Left cardiac atrium (tissue), 4 donors: ENCODE measurements at places on chromosomes 6 and 20. TPM values are rescaled to one million over a fixed set of nuclear protein-coding genes. Genes with fewer than 3 reads are reported as not detected.

GRCh38 chr20:16535277-16535676 lies 38.0 kb downstream of the KIF16B start:
- DNase-seq, result no peak

Gene BTN1A1
- not detected for total RNA-seq

DNA sequence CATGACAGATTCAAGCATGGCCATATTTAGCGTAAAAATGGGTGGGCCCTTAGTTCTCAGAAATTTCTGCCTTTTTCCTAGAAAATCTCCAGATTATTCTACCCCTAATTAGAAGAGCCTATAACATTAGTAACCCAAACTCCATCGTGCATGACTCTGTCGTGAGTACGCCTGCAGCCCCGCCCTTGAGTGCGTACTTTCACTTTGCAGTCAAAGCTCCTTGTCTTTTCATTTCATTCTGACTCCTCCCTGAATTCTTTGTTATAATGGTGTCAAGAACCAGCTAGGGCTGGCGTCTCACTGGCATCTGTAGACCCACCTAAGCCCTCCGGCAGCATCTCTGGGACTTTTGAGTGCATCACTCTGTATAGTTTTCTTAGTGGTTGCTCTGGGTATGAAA lies 61.7 kb upstream of the NOX3 start:
- DNase-seq, result no peak

DNA sequence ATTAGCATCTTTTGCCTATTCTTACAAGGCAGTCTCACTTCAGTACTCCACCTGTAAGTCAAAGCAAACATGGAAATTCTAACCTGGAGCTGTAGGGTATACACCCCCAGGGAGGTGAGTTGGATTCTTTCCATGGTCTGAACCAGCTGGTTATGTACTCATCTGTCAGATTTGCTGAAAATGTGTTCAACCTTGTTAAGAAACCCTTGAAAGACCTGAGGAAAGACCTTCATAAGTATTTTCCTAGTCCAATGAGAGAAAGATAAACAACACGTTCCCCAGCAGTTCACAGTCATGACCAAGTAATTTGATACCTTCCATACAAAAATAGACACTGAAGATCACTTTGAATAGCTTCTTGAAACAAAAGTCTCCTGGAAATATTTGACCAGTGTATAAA lies 42.5 kb downstream of the ID4 start:
- no peak for DNase-seq

DNA sequence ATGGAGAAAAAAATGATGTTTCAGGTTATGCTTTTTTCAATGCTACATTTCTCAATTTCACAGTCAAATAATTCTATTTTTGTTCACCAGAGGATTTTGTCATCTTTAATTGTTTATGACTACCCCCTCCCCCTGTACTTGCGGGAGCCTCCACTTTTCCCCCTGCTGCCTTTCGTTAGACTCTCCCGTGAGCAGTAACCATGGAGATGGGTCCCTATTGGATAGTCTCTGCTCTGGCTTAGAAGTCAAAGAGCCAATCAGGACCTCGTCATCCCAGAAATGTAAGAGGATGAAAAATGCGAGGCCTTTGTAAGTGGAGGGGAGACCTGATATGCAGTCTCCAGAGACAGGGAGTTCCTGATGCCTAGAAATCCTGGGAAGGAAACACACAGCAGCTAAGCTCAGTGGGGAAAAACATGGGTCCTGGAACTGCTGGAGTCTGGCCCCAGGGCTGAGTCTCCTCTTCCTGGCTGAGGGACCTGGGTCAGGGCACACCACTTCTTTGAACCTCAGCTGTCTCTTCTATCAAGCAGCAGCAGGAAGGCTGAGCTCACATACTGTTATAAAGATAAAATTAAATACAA lies 298.7 kb downstream of the TSHZ2 start:
- no peak for DNase-seq

Gene NMBR
- not detected for total RNA-seq

DNA sequence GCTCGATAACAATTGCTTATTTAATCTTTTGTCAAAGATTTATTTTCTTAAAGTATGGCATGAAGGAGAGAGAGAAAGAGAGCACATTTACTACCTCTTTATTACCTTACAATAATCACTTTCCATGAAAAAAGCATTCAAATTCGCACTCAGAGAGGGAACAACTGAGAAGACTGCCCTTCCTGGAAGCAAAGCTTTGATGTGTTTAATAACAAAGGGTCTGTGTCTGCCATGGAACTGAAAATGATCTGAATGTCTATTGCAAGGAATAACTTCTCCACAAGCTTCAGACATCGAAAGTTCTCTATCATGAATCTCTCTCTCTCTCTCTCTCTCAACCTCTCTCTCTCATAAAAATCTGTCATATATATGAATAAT lies 308.9 kb downstream of the HDGFL1 start:
- DNase-seq, result no peak

DNA sequence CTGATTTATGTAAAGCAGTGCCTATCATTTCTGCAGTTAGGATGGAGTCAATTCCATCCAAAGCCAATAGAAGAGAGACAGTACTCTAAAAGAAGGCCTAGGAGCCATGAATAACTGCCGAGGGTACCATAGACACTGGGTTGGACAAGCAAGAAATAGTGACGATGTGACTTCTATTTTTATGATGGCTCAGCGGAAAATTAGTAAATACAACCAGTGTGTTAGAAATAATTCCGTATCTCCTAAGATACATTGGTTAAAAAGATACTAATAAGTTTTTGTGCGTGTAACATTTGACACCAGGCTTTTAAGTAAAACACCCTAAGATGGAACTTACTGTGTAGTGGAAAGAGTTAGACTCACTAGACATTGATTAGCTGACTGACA lies 45.6 kb upstream of the MOXD1 start:
- no peak for DNase-seq

Gene STMND1
- not detected for total RNA-seq

GRCh38 chr6:2766767-2767656 lies 1.8 kb downstream of the WRNIP1 start:
- no peak for DNase-seq

DNA sequence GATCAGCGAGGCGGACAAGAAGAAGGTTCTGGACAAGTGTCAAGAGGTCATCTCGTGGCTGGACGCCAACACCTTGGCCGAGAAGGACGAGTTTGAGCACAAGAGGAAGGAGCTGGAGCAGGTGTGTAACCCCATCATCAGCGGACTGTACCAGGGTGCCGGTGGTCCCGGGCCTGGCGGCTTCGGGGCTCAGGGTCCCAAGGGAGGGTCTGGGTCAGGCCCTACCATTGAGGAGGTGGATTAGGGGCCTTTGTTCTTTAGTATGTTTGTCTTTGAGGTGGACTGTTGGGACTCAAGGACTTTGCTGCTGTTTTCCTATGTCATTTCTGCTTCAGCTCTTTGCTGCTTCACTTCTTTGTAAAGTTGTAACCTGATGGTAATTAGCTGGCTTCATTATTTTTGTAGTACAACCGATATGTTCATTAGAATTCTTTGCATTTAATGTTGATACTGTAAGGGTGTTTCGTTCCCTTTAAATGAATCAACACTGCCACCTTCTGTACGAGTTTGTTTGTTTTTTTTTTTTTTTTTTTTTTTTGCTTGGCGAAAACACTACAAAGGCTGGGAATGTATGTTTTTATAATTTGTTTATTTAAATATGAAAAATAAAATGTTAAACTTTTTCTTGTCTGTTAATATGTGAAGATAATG lies 2.2 kb downstream of the HSPA1B start:
- DNase-seq, result no peak

Gene PDRG1
- 8.8 TPM for total RNA-seq

Gene RAB32
- 12.5 TPM for total RNA-seq

- no peak for DNase-seq
Observed at GRCh38 chr6:142624978-142625715, 319.8 kb downstream of the HIVEP2 start.

- DNase-seq, result no peak
Observed at GRCh38 chr6:69631552-69632346, 165.1 kb downstream of the LMBRD1 start.

GRCh38 chr6:107706516-107707115 lies 117.5 kb downstream of the SCML4 start:
- DNase-seq, result no peak

DNA sequence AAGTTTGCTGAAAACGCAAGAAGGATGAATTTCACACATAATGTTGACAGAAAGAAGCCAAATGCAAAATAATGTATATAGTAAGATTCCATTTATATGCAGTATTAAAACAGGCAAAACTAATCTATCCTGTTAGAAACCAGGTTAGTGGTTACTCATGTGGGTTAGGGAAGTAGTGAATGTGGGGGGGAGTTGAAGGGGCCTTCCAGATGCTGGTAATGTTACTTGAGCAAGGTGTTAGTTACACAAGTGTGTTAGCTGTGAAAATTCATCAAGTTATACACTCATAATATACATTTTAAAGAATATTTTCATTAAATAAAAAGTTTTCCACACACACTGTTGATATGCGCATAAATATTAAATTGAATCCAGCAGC lies 29.8 kb downstream of the USP45 start:
- no peak for DNase-seq

- DNase-seq, result no peak
Observed at GRCh38 chr6:9461188-9461587, 953.7 kb downstream of the TFAP2A start.

GRCh38 chr20:6081236-6081635 lies 27.4 kb upstream of the LRRN4 start:
- DNase-seq, result no peak

- DNase-seq, result no peak
Observed at GRCh38 chr6:99334526-99335127, 14.8 kb downstream of the FAXC start.

- DNase-seq, result no peak
Observed at GRCh38 chr20:23540624-23541023, 27.7 kb downstream of the CST9L start.

Gene HLA-DRB1
- total RNA-seq, result 90.4 TPM

Gene CST1
- not detected for total RNA-seq

Gene AKAP12
- 60.1 TPM for total RNA-seq

DNA sequence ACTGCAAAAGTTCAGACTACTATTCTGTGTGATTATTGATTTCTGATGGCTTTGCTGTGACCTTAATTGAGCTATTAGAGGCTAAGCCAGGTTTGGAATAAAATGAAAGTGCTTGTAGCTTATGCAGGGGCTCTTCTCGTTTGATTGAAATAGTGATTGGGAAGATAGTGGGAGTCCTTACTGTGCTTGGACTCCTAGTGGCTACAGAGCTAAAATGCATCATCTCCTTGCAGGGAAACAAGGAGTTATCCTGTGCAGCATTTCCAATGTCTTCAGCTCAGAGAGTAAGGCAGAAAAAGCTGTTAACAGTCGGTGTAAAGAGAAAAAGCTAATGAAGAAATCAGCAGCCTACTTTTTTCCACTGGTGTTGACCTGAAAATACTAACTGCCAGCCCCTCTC lies 173.5 kb downstream of the SLC35F1 start:
- DNase-seq, result no peak

GRCh38 chr6:36120539-36120938 lies 9.8 kb upstream of the MAPK13 start:
- no peak for DNase-seq

- no peak for DNase-seq
Observed at GRCh38 chr6:27061235-27061993, 186.1 kb upstream of the PRSS16 start.

GRCh38 chr6:101178748-101179147 lies 214.8 kb upstream of the GRIK2 start:
- DNase-seq, result no peak

Gene GHRH
- total RNA-seq, result 10.7 TPM

Gene NRSN1
- not detected for total RNA-seq
